ENCODE measurements at places on chromosomes 3 and 15.

DNA sequence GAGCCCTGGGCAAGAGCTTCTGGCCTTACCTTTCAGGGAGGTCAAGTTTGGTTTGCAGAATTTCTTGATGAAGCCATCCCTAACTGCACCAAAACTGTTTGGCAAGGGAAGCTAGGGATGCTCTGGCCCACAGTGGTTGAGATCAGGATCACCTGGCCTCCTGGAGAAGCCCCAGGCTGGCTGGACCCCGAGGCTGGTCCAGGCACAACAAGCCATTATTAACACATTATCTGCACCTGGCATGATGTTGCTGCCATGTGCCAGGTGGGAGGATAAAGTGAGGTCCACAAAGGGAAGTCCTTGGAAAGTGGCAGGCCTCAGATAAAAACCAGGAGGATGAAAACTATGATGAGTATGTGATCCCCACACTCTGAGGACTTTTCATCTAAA, 35.9 kb upstream of the DUSP7 start:
- no peak for DNase-seq

GRCh38 chr3:115388166-115388565, 235.1 kb upstream of the GAP43 start:
- DNase-seq, result no peak

DNA sequence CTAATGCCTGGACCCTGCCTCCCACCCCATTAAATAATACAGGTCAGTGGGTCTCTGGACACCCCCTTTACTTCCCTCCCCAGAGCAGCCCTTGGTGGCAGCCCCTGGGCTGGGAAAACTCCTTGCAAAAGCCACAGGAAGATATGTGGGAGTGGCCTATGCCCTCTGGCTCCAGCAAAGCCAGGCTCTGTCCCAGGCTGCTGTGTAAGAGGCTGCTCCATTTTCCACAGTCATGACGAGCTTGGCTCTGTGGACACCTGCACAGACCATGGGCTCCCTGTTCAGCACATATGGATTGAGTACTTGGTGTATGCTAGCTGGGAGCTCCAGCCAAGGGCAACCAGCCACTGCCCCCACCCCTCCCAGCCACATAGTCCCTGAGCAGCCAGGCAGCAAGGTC, 13.0 kb downstream of the CACNA2D2 start:
- no peak for DNase-seq

DNA sequence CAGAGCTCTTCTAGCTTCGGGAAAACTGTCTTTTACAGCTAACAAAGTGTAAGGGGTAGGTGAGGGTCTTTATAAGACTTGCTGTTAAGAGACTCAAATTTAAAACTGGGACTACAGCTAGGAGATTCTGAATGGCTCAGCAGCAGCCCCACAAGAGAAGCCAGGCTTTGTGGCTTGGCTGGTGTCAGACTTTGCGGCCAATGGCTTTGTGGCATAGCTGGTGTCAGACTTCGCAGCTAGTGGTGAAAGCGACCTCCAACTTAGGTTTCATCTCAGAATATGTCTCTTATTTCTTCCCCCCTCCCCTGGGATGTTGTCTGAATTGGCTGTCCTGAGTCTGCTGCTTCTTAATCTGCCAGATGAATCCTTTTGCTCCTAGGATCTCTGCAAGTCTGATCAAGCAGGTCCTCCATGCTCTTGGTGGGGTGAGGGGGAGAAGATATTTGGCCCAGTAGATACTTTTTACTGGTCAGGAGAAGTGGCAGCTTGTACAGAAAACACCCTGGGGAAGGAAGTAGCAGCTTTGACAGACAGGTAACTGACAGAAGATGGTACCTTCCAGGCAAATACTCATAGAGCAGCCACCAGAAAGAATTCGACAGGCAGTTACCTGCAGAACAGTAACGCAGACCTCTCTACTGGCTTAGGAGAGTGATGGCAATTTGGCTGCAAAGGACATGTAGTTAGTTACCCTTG, 8.4 kb downstream of the BOC start:
- DNase-seq, result no peak

GRCh38 chr3:183513046-183513706, 42.3 kb downstream of the KLHL6 start:
- DNase-seq, result no peak

GRCh38 chr15:61227950-61228936, 859 bp downstream of the RORA start:
- DNase-seq, result no peak

- DNase-seq, result peak; percentile 9
Measured at GRCh38 chr3:168738527-168739325, 643.0 kb upstream of the GOLIM4 start.

DNA sequence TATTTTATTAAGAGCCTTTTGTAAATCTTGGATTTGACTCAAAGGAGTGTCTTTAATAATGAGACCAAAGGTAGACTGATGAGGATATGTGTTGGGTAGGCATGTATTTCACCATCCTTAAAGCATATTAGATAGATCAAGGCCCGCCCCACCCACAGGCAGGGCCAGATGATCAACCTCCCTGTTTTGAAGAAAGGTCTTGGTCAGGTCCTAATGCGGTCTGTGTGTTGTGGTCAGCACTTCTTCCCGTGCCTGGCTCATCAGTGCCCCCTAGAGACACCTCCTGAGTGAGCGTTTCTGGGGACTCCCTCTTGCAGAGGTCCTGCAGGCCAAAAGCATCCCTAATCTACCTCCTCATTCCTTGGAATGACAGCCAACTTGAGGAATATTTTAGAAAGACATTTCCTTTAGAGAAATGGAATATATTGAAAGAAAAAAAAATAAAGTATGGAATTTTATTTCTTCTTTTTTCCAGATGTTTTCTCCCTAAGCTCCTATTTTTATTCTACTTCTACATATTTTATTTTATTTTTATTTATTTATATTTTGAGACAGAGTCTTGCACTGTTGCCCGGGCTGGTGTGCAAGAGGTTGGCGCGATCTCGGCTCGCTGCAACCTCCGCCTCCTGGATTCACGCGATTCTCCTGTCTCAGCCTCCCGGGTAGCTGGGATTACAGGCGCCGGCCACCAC, 6.0 kb downstream of the TM4SF4 start:
- DNase-seq, result peak; percentile 41

DNA sequence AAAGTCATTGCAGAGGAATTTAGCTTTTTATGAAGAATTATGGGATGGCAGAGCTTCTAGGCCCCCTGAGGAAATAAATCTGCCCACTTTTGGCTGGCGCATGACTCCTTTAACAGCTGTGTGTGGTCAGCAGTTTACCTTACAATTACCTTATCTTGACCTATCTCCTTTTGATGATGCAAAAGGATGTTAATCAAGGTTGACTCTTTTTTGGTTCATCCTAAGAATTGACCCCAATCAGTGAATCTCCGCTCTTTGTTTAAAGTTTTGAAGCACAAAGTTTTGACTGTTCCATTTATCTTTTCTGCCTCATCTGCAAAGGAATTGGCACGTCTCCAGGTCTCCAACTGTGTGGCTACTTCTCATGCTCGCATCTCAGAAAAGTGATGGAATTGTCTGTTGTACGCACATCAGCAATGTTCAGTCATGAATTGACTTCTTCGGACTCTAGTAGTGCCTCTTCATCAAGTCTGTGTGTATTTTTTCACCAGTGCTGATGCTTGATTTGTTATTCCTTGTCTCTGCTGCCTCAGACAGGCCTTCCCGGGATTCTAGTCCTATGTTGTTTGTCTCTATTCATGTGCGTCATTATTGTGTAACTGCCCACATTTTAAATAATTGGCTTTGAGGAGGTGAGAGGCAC, 196.2 kb upstream of the CFAP20DC start:
- DNase-seq, result no peak

DNA sequence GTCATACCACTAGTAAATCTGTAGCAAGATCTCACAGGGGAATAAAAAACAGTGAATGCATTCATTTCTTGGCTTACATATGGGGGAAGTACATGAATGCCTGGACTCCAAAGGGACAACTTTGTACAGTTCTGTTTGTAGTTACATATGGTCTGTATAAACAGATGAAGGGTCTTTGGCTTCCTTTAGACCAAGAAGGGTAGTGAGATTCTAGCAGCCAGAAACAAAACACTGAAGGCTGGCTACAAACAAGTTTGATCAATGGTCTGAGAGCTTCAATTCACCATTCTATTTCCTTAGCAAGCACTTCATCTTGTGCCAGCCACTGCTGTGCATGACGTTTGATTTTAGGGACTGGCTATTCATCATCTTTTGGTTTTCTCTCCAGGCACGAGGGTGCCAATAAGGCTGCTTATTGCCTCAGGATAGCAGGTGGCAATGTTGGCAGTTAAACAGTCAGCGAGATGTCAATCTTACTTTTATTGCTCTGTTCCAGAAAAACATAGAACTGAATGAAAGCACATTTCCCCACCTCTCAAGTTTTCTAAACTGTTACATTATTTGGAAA, 313.7 kb upstream of the COL8A1 start:
- no peak for DNase-seq

- no peak for DNase-seq
Measured at GRCh38 chr15:101052031-101052620, 133.0 kb downstream of the LRRK1 start.

DNA sequence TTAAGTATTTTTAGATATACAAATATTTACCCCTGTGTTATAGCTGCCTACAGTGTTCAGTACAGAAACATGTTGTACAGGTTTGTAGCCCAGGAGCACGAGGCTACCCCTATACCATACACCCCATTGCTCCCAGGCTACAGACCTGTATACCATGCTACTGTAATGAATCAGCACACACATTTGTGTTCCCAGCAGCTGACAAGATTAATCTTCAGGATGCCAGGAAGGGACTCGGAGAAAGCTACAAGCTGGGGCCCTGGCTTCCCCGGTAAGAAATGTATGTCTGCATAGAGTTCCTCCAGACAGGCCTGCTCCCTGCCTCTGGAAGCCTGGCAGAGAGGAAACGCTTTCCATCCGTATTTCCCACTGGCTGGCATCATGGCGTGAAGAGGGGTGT, 136.5 kb downstream of the XXYLT1 start:
- DNase-seq, result no peak

DNA sequence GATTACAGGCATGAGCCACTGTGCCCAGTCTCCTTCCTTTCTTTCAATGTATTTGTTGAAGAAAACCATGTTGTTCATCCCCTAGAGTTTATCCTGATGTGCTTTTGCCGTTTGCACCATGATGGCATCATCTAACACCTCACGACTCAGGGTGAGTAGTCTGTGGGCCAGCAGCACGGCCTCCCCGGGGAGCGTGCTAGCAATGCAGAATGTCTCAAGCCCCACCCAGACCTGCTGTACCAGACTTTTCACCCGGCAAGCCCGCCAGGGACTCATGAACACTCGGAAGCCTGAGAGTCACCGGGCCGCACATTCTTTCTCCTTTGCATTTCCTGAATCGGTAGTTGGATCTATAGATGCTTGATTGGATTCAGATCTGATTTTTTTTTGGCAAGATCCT, 64.6 kb downstream of the RPN1 start:
- no peak for DNase-seq

GRCh38 chr3:9897408-9898372, 5.0 kb upstream of the IL17RE start:
- DNase-seq, result no peak

DNA sequence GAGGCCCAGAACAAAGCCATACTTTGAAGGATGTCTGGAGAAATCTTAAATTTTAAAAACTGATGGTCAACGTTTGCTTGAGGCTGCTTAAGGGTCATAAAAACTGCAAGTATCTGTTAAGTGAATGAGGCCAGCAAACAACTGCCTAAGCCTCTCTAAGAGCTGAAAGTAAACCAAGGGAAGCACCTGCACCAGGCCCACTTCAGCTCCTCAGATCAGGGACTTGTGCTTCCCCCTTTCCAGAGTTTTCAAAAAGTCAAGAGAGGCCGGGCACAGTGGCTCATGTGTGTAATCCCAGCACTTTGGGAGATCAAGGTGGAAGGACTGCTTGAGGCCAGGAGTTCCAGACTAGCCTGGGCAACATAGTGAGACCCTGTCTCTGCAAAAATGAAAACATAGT, 9.1 kb downstream of the FBXL22 start:
- DNase-seq, result no peak

- no peak for DNase-seq
Measured at GRCh38 chr3:120636795-120637401, 40.8 kb downstream of the NDUFB4 start.

- no peak for DNase-seq
Measured at GRCh38 chr3:41175365-41175764, 23.9 kb upstream of the CTNNB1 start.

- no peak for DNase-seq
Measured at GRCh38 chr15:41017066-41017735, 63.9 kb downstream of the CHAC1 start.

- no peak for DNase-seq
Measured at GRCh38 chr3:55143336-55143735, 215.5 kb upstream of the LRTM1 start.

GRCh38 chr3:66038726-66039589, at the start of gene MAGI1:
Gene MAGI1, minus strand, starts transcription at chr3:66038918. Its CDS starts 610 bp downstream, at chr3:66038308.
- peak; percentile 68 for DNase-seq

- DNase-seq, result no peak
Measured at GRCh38 chr15:33086500-33087121, 107.9 kb downstream of the FMN1 start.

- no peak for DNase-seq
Measured at GRCh38 chr3:194884649-194885315, 199.1 kb downstream of the FAM43A start.

DNA sequence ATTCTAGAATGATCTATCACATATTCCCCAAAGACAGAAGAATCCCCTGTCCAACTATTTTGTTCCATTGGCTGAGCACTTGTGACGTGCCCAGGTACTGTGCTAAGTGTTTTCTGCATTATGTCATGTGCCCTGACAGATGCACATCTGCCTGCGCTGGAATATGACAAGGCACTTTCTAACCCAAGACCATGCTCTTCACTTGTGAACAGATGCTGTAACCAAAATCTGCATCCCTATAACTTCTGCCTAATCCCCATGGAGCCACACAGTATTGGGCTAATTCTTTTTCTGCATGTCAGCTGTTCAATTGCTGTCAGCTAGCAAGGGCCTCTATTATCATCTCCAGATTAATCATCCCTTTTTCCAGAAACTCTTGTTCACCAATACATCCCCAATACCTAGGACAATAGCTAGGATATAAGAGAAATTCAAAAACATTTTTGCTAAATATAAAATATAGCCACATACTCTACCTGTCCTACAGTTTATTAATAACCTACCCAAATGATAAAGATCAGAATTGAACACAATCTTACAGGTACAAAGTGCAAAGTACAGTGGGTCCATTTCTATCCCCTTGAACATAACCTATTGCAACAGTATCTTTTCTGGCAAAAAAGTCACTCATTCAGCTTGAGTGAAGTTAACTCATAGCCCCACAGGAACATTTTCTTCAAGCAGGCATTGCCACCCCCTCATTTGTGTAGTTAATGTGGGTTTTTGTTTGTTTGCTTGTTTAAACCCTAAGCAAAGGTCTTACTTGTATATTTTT, 109.4 kb upstream of the LRRN1 start:
- DNase-seq, result no peak

DNA sequence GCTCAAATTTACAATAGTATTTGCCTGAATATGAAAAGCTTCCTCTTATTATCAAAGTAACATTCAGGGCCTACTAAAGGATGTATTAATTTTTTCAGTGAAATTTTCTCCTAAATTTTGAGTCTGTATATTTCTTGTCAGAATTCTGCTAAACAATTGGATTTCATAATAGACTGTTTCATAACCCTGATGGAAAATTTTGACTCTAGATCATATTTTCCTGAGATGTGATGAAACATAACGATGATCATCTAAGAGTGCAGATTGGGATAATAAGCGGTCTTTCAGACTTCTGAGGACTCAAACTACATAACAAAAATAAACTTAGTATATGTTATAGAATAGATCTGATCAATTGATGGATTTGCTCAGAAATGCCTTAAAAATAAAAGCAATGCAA, 574.5 kb upstream of the TBL1XR1 start:
- DNase-seq, result no peak

Data from NCI-H510A (cell line).